Right renal cortex interstitium (tissue), 3 donors: ENCODE measurements at places on chromosomes 7 and 10. TPM values are rescaled to one million over a fixed set of nuclear protein-coding genes. Genes with fewer than 3 reads are reported as not detected.

The DKK1 gene
- 59.9 TPM for polyA plus RNA-seq

- DNase-seq, result no peak
These were observed 28.1 kb downstream of the AGAP3 start for GRCh38 chr7:151114151-151115090.

GRCh38 chr10:112126901-112127300, 56.7 kb downstream of the GPAM start:
- no peak for DNase-seq

DNA sequence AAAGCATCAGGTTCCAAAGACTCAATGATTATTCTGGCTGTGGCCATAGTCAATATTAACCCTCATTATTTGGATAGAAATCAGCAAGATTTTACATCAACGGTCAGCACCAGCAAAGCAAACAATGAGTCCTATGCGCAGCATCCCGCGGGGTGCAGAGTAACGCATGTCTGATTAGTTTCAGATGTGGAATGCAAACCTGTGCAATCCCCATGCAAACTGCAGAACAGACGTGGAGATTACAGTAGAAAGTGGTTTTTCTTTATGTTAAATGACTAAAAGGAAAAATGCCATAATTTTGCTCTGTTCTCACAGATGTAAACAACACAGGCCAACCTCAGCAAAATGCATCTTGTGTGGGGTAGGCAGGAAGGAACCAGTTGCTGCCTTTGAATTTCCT, 258.1 kb upstream of the GRB10 start:
- no peak for DNase-seq

- no peak for DNase-seq
These were observed 11.5 kb upstream of the MALSU1 start for GRCh38 chr7:23287612-23288011.

DNA sequence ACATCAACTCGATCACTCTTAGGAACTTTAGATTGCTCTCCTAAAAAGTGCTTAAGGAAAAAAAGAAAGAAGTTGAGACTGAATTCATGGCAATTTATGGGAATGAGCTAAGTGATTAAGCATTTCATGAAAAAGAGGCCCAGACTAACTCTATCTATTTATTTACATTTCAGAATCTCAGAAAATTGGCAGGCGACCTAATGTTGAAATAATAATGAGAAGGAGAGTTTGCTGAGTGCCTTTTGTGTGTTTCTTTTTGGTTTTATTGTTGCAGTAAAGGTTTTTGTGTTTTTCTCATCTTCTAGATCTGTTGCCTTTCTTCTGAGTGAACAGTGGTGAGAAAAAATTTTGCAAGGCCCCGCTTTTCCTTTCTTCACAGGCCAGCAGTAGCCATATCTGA, 3.8 kb downstream of the GRK5 start:
- DNase-seq, result no peak

The GARIN1A gene
- 0.62 TPM for polyA plus RNA-seq

The NKX1-2 gene
- polyA plus RNA-seq, result not detected

GRCh38 chr7:156180451-156181229, 368.4 kb upstream of the SHH start:
- no peak for DNase-seq
